ENCODE measurements at places on chromosomes 13 and 19.

- DNase-seq = no peak
Measured at GRCh38 chr19:2027361-2027760, 11.8 kb upstream of the BTBD2 start.

- DNase-seq = no peak
Measured at GRCh38 chr13:23513455-23513854, 56.8 kb upstream of the TNFRSF19 start.

- DNase-seq = no peak
Measured at GRCh38 chr13:98189841-98190505, 12.9 kb upstream of the RNF113B start.

- DNase-seq = no peak
Measured at GRCh38 chr19:784541-784940, 12.7 kb upstream of the PTBP1 start.

GRCh38 chr13:77898097-77898496, 20.5 kb downstream of the EDNRB start:
- no peak for DNase-seq

GRCh38 chr13:36919171-36919832, 736 bp downstream of the SMAD9 start:
- no peak for DNase-seq

- DNase-seq = no peak
Measured at GRCh38 chr13:32861304-32861703, 154.9 kb upstream of the KL start.

- DNase-seq = no peak
Measured at GRCh38 chr13:86862137-86862536, 809.0 kb upstream of the SLITRK5 start.

- DNase-seq = no peak
Measured at GRCh38 chr19:29547361-29547960, 21.7 kb downstream of the VSTM2B start.

DNA sequence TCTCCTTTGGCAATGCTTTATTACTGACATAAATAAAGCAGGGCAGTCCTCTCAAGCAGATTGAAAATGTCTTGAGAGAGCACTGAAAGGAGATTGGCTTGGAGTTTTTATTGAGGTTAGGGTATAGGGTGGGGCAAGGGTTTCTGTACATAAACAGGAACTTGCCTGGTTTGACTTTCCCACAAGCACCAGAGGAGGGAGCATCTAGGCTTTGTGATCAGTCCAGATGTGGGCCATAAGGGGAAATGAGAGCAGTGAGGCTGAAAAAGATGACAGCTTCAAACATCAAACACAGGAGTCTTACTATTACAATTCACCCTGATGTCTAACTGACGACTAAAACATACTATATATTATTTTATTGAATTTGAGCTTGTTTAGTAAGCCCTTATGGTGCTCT, 260.9 kb downstream of the MTUS2 start:
- DNase-seq = no peak

- DNase-seq = no peak
Measured at GRCh38 chr13:24493356-24493755, 19.2 kb downstream of the PARP4 start.

GRCh38 chr19:50459638-50460037, 16.7 kb upstream of the EMC10 start:
- DNase-seq = no peak

DNA sequence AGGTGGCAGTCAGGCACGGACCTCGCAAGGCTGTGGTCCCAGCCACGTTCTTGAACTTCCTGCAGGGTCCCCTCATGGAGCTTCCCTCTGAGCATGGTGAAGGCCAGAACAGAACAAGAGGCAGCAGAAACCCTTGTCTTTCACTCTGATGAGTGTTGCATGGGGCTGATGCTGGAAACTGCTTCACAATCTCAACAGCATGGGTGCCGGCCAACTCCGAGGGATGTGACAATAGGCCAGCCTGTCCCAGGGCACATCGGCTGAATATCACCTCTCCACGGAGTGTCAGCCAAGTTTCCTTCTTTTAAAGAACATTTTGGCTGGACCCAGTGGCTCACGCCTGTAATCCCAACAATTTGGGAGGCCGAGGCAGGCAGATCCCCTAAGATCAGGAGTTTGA, 173.9 kb downstream of the FOXO1 start:
- DNase-seq = no peak

GRCh38 chr19:31890230-31890629, 455.2 kb upstream of the ZNF507 start:
- DNase-seq = no peak

- no peak for DNase-seq
Measured at GRCh38 chr13:34583181-34583580, 358.9 kb upstream of the NBEA start.

- DNase-seq = no peak
Measured at GRCh38 chr19:11288349-11288748, 7.6 kb upstream of the TSPAN16 start.

- DNase-seq = no peak
Measured at GRCh38 chr19:8426283-8426682, 13.2 kb downstream of the MARCHF2 start.

- DNase-seq = no peak
Measured at GRCh38 chr13:44281252-44282000, 92.2 kb upstream of the SERP2 start.

DNA sequence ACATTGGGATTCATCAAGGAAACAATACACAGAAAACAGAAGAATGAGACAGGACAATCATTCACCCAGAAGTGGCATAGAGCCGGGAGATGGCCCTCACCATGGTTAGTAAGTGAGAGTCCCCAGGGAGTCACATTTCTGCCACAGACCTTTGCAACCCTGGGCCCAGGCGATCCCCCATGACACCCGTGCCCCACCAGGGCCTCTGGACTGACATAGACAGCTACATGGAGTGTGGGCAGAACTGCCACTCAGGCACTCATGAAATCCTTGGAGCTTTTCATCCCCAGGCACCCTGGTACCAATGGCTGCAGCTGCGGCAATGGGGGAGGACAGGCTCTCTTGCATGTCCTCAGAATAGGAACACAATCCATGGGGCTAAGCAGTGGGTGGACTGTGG, 174.5 kb upstream of the TRPC4 start:
- no peak for DNase-seq

Data from NCI-H1930 (cell line).